ENCODE measurements at places on chromosomes 1 and 21.

DNA sequence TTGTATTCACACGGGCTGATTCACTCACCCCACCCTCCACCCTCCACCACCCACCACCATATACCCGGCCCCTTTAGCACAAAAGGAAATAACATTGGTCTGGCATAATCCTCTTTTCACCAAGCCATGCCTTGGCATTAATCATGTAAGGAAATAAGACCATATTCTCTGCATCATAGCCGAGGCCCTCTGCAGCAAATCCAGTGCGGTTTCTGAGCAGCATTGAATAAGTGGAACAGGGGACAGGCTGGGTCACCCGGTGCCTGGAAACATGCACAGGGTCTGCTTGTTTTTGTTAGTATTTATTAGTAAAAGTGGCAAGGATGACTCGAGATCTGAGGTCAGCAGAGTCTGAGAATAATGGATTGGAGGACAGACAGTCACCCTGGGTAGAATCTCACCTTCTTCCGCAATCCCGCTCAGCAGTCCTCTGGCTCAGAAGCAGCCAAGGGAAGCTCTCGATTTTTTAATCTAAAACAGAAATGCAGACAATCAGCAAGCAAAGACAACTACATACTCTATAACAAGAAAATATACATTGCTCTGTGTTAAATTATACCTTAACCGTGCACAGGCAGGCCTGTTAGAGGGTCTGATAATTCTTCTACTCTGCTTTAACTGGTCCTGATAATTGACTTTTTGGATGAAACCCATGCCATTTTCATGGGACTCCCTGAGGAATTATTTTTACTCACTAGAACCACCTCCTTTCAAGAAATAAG is 52.4 kb upstream of the CDC42BPA start:
- DNase-seq, result no peak

GRCh38 chr1:115643666-115644065 is 1.9 kb downstream of the VANGL1 start:
- no peak for DNase-seq

DNA sequence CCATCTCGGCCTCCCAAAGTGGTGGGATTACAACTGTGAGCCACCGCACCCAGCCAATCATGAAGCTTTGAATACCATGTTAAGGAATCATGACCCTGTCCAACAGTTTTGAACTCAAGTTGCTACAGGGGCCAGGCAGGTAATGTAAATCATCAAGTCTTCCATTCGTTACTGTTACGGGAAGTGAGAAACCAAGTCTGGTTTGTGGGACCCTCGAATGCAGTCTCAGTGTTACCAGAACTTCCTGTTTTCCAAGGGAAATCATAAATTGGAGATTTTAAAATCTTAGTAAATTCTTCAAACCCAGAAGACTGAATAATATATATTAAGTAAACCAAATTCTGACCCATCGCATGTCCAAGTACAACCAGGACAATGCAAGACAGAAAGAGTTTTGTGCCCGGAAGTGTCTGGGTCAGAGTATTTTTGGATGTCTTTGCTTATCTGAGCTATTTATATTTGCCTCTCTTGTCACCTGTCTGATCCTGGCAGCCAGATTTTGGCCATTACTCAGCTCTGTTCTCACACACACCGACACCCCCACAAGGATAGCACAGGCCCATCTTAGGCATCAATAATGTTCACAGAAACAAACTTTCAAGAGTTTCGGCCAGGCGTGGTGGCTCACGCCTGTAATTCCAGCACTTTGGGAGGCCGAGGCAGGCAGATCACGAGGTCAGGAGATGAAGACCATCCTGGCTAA is 8.8 kb downstream of the ATP5IF1 start:
- DNase-seq, result no peak

DNA sequence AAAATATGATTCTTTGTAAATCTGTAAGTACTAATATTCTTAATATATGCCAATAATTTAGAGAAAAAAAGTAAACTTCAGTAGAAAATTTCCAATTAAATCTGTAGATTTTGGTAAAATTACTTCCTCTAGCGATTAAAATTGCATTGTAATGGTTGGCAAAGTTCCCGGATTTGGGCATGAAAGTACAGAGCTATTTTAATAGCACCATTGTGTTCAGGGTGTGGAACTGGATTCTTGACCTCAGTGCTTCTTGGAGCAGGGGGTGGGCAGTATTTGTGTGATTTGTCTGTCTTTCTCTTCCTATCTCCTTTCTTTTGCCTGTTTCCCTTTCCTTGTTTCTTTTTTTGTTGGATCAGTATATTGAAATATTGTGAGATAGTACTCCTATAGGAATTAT is 72.1 kb downstream of the DNM3 start:
- no peak for DNase-seq

- DNase-seq, result no peak
Measured at GRCh38 chr1:230855886-230856285, 12.4 kb downstream of the C1orf198 start.

- no peak for DNase-seq
Measured at GRCh38 chr1:230853731-230854130, 14.6 kb downstream of the C1orf198 start.

DNA sequence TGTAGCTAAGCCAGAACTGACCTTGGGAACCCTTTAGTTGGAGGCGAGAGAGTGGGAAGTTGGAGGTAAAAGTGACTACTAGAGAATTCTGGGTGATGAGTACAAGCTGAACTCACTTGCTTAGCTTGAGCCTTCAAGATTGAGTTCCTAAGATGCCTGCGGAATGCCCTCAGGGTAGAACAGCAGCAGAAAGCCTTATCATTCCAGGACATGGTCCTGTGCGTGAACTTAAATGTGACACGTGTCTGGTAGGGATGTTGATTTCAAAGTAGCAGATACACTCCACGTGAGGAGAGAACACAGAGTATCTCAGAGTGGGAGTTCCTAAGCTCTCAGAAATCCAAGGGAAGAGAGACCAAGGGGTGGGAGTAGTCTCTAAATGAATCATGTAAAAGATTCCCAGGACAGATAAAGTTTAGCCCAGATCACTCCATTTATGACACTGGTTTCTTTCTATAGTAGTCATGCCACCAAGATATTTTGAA is 60.1 kb downstream of the KCNK1 start:
- DNase-seq, result no peak

DNA sequence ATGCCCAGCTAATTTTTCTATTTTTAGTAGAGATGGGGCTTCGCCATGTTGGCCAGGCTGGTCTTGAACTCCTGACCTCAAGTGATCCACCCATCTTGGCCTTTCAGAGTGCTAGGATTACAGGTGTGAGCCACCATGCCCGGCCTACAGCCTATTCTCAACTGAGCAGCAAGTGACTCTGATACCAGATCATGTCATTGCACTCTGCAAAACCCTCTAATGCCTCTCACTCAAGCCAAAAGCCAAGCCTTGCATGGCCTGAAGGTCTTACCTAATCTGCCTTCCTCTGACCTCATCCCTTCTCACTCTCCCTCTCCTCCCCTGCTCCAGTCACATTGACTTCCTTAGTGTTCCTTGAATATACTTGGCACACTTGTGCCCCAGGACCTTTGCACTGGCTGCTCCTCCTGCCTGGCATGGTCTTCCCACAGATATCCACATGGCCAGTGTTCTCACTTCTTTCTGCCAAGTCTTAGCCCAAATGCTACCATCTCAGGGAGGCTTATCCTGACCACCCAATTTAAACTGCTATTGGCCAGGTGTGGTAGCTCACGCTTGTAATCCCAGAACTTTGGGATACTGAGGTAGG is 8.2 kb upstream of the ASAP3 start:
- no peak for DNase-seq

DNA sequence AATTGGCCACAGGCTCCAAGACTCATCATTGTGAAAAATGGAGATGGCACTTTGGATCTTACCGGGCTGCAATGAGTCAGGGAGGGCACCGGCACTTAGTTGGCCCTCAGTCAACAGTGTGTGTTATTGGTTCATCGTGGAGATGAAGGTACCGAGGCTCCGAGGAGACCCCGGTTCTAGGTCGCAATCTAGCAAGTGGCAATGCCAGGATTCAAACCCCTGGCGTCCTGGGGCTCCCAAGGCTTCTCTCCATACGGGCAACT is 49.0 kb upstream of the ACOT11 start:
- DNase-seq, result no peak

GRCh38 chr1:91697416-91697815 is 188.5 kb downstream of the TGFBR3 start:
- no peak for DNase-seq

GRCh38 chr21:14826630-14827029 is 238.2 kb downstream of the NRIP1 start:
- no peak for DNase-seq

DNA sequence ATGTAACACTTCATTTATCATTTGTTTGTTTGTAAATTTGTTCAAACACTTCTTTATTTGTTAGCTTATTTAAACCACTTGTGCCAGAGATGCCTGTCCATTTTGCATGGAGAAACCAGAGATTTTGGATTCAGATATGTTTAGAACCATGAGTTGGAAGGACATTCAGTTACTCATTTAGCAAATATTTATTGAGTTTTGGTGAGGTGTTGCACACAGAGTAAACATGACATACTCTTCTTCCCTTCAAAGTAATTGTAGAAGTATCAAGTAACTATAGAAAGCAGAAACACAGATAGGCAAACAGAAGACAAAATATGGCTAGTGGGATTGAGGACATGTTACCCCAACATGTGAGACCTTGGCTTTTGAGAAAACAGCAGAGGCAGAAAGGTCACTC is 136.8 kb upstream of the USP25 start:
- no peak for DNase-seq

DNA sequence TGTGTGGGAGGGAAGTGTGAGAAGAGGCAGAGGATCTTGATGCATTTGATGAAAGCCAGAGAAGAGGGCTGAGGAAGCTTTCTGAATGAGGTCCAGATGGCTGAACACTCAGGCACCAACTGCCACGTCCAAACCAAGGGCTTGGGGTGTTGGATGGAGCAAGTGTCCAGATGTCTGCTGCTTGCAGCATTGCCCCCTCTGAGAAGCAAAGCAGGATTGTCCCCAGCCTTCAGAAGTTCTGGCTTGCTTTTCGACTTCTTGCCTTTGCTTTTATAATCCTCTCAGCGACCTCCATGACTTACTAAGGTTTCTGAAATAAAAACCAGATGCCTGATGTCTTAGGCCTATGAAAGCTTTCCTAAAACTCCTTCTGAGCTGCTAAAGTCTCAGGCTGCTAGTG is 182.5 kb downstream of the HUNK start:
- DNase-seq, result no peak

DNA sequence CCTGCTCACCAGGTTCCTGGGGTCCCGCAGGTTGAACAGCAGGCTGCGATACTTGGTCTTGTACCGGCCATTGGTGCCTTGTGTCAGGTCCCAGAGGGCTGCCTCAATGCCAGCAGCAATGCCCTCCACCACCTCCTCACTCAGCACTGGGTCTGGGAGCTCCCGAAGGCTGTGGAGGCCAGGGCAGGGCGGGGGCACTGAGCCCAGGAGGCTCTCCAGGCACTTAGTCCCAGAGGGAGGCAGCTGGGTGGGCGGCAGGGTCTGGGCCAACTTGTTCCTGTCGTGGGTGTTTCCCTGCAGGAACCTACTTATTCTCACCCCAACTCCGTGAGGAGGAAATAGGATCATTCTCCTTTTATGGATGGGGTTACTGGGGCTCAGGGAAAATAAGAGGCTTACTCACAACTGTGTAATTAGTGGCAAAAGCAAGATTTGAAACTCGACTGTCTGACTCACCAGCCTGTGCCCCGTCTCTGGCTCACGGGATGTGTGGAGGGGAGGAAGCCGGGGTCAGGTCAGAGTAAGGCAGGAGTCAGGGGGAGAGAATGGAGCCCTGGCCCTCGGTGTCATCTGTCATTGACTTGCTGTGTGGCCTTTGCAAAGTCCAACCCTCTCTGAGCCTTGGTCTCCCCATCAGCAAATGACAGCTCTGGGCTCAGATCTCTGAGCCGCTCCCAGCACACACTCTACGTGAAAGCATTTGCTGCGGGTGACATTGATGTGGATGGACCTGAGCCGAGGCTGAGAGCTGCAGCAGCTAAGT is 17.2 kb downstream of the SPOCD1 start:
- DNase-seq, result peak; percentile 91

DNA sequence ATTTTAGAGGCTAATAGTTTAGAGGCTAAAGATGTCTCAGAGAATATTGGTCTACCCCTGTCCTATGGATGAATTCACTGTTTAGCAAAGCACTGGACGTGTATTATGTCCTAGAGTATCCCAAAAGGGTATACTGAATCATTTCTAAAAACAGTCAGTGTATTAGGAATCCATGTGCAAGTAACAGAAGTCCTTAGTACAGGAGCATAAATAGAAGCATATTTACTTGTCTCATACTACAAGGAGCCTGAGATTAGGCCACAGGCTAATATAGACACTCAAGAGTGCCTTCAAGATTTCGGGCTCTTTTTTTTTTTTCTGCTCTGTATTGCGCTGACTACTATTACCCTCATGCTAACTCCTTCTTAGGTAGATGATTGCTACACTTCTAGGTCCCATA is 518.9 kb downstream of the USP25 start:
- no peak for DNase-seq

GRCh38 chr1:80639777-80640533 is 1160.8 kb upstream of the ADGRL2 start:
- no peak for DNase-seq

GRCh38 chr21:31872452-31873274 is at the start of gene HUNK:
HUNK (plus strand) TSS chr21:31873020; CDS start chr21:31873675, 655 bp downstream.
- no peak for DNase-seq

DNA sequence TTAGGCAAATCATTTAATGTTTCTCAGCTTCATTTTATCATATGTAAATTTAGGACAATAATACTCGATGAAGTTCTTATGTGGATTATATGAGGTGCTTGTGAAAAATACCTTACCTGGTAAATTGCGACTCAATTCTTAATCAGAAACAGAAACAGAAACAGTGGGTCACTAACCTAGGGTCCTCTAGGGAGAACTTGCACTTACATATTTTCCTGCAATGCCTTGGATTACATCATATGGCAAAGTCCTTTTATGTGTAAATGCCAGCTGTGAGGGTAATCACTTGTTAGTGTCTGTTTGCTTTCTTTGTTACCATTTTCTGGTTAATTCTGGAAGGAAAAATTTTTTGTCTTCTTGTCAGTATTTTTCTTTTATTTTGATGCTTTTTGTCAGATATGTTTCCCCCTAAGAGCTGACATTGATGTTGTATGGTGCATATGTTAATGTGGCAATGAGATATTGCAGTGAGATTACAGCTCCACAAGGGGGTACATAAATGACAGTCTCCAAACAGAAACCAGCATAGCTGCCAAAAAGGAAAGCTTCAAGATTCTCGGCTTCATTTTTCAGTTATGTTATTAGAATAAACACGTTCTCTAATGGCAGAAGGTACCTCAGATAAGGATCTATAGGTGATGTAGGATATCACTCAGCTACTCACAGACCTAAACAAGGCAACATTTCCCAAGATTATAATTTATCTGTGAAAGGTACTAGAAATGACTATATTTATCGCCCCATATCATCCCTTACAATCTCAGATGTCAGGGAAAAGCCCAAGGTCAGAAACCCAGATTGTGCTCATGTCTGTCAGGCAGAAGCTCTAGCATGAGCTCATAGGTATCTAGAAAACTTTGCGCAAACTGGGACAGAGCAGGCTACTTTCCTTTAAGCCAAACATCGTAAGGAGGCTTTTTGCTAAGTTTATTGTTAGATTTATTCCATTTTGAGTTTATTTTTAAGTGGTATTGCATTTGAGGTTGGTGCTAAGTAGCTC is 119.9 kb downstream of the FASLG start:
- DNase-seq, result no peak
